ENCODE measurements at places on chromosomes 6 and 20.

GRCh38 chr20:25629816-25630499 is 6.1 kb upstream of the NANP start:
- no peak for DNase-seq

GRCh38 chr20:32752458-32753250 is 9.4 kb upstream of the COMMD7 start:
- DNase-seq = no peak

- no peak for DNase-seq
Measured at GRCh38 chr6:157999168-158000051, 17.7 kb downstream of the SYNJ2 start.

DNA sequence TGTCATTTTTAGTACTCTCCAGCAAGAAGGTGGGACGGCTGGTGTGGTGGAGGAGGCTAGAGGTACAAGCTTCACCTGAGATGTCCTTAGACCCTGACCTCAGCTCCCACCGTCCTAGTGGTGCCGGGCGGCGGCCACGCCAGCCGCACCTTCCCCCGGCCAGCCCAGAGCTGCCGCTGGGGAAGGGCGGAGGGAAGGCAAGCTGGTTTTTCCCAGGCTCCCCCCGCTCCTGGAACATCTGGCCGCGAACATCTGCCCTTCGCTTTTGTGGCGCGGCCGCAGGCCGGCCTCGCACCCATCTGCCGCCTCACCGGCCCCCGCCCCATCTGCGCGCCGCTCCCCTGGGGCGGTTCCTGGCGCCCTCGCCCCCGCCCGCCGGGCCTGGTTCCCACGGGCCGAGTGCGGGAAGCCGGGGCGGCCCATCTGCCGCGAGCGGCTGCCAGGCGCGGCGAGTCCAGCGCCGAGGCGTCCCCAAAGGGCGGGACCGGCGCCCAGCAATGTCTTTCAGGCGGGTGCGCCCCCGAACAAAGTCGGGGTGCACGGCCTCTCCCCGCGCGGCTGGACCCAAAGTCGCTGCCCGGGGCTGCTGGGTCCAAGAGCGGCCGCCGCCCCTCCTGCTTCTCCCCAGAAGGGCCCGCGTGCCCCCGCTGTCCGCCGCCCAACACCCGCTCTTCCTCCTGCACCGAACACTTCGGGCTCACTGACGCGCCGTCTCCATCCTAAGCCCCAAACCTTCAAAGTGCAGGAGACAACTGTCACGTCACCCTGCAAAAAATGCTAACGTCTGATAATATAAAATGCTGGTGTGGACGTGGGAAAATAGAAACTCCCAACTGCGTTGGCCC is 17.3 kb upstream of the ID1 start:
- no peak for DNase-seq

GRCh38 chr6:101178748-101179147 is 214.8 kb upstream of the GRIK2 start:
- no peak for DNase-seq
